ENCODE measurements at places on chromosomes 2 and 18.

DNA sequence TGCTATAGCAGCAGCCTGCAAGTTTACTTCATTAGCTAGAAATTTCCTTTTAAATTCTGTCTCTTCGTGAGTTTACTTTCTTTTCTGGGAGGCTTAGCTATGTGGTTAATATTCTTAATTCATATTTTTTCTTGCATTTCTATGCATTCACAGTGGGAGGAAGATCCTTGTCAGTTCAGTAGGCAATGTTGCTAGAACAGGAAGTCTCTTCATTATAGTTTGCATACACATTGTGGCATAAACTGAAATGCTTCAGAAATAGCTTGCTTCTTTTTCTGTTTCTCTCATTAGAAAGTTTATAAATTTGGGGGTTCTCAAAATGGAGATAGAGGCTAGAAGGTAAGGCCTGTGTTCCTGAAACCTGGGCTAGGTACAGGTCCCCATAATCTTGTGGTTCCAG lies 8.1 kb upstream of the ARHGAP15 start:
- DNase-seq, result no peak

GRCh38 chr18:27500531-27500930 lies 315.4 kb upstream of the CHST9 start:
- no peak for DNase-seq

DNA sequence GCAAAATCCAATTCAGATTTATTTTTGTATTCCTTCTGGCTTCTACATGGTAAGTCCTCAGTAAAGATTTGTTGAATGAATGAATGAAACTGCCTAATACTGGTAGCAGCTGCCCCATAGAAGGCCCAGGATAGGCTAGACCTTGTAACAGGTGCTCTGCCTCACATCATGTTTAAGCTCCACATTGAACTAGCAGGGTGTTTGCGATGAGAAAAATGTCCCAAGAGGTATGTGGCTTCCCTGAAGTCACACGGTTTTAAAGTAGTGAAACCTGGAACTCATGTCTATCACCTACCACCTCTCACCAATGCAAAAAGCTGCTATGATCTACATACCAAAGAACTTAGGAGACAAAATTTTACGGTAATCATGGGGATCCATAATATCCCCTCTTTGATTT lies 765 bp upstream of the LHCGR start:
- no peak for DNase-seq

GRCh38 chr2:160375037-160375436 lies 118.6 kb downstream of the RBMS1 start:
- no peak for DNase-seq

DNA sequence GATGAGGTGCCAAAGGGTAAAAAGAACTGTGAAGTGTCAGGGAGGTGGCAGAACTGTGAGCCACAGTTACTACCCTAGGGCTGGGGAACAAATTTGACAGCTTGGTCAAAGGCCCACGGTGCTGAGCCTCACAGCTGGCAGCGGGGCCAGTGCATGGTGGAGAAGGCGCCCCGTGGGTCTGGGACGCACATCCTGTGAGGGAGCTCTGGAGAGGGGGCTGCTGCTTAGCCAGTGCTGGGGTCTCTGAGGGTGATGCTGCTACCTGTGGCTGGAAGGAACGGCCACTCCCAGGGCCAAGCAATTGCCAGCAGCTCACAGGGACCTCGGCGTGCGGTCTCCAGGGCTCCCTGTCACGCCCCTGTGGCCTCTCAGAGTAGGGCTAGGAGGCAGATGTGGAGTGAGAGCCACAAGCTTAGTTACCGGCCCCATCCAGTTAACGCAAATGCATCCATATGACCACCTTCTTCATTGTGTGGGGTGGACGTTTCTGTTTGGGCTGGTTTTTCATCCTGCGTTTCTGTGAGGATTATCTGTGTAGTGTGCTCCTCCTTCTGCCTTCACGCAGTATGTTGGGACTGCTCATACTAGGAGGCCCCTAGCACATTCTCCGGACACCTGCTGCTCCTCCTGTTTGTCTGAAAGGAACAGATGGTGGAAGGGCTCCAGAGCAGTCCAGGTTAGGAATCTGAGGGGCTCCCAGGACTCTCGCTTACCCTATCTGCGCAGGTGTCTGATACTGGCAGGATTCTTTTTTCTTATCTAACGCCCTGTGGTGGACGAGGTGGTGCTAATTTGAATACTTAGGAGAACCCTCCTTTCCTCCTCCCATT lies 26.0 kb downstream of the STK25 start:
- DNase-seq, result no peak

- no peak for DNase-seq
Observed at GRCh38 chr2:42575458-42576064, 7.1 kb downstream of the MTA3 start.

GRCh38 chr2:233349005-233349998 lies 5.0 kb upstream of the DGKD start:
- DNase-seq, result no peak
